Stimulated activated CD8-positive, alpha-beta memory T cell treated with anti-CD3 and anti-CD28 coated beads, Interleukin-4, amount 100 ng/mL, for 1 hour (primary cell): ENCODE measurements at places on chromosomes 2 and 18.

DNA sequence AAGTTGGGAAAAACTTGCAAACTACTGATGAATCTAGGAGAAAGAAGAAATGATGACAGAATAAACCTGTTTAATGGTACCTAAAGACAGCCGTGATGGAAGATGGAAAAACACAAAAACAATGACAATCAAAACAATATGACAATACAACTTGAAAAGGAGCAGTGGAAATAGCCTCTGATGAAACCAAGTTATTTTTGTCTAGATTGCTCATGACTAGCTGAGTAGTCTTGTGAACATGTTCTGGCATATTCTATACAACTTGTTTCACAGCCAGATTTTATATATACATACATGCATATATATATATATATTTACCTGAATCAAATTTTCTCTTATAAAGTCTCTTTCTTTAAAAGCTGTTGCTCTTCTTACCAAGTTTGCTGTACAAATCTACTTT is 439.1 kb downstream of the TGIF1 start:
- DNase-seq: no peak

DNA sequence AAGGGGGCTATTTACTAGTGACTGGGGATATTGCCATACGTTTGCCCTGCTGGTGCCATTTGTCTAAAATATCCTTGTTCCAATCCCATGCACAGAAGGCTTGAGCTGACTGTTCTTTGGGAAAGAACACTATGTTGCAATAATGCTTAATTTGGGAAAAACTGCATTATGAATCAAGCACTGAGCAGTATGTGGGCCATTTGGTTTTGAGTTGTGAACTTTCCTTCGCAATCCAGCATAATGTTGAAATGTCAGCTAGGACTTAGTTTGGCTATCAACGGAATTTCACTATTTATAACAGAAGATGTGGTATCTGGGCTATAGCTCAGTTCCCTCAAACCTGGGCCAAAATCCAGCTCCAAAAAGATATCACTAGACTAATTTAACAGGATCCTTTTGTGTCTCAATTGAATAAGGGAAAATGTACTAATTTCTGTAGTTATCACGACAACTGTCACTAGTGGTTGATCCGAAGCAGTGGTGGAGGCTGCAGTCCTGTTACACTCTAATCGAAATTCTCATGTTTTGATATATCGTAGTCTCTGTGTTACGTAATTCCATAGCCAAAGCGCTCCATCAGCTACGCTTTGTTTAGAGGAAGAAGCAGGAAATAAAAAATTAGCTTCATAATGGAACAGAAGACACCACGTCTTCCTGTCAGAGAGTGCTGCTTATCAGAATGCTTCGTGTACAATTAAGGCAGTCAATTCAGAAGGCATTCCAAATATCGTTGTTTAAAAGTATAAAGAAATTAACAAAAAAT is 686.8 kb upstream of the SALL3 start:
- no peak for DNase-seq

GRCh38 chr18:55607773-55608172 is 19.8 kb upstream of the TCF4 start:
- DNase-seq: no peak

DNA sequence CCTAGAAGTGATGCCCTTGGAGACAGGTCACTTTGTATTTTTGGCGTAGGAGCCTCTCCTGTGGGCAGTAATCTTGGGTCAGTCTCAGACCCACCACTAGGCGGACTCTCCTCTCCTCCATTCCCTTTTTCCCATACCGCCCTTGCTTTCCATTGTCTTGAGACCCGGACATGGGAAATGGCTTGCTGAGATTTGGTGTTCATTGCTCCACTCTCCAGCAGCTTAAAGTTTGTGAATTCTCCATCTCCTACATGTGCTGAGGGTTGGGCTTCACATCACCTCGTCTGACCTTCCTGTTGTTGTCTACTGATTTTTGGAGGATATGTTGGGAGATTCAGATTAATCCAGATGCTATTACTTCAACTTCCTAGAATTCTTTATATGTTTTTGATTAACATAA is 159.2 kb upstream of the RAB12 start:
- DNase-seq: no peak

GRCh38 chr2:17362956-17363355 is 155.3 kb downstream of the RAD51AP2 start:
- DNase-seq: no peak

- DNase-seq: no peak
These were observed 39.4 kb downstream of the SH2D6 start for GRCh38 chr2:85457877-85458316.

DNA sequence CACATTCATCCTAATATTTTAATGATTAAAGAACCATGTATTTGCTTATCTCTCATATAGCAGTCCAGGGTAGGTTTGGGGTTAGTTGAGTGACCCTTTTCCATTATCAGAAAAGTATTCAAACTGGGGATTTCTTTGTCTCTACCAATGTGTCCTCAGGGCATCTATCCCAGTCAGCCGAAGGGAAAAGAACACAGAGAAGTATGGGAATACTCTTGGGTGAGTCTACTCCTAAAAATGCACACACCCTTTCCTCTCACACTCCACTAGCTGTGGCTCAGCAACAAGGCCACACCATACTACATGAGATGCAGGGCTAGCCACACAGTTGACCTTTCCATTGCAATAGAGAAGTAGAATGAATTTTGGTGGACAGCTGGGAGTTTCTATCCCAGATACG is 114.3 kb downstream of the NXPH2 start:
- no peak for DNase-seq

DNA sequence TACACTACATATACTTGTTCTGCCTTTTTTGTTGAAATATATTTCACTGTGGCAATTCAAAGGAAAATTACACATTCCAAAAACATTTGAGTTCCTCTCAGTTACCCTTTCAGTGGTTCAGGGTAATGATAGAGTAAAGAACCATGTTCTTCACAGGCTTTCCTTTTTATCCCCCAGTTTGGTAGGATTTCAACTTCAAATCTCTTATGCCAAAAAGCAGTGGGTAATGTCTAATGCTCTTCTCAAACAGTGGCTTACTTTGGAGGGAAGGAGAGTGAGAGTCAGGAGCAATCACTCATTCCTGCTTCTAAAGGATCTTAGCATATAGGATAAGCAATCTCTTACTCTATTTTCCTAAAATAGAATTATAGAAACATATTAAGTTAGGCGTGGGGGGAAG is 290.6 kb downstream of the ZEB2 start:
- no peak for DNase-seq

DNA sequence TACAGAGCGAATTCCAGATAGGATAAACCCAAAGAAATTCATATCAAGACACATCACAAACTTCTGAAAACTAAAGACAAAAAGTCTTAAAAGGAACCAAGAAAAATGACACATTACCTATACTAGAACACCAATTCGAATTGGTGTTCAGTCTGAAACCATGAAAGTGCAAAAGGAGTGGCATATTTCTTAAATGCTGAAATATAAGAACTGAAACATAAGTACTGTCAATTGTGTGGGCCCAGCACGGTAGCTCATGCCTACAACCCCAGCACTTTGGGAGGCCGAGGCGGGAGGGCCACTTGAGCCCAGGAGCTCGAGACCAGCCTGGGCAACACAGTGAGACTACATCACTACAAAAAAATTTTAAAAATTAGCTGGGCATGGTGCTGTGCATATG is 43.4 kb downstream of the TMEM131 start:
- DNase-seq: no peak

- no peak for DNase-seq
These were observed 177.8 kb downstream of the PRPF40A start for GRCh38 chr2:152539424-152539823.

DNA sequence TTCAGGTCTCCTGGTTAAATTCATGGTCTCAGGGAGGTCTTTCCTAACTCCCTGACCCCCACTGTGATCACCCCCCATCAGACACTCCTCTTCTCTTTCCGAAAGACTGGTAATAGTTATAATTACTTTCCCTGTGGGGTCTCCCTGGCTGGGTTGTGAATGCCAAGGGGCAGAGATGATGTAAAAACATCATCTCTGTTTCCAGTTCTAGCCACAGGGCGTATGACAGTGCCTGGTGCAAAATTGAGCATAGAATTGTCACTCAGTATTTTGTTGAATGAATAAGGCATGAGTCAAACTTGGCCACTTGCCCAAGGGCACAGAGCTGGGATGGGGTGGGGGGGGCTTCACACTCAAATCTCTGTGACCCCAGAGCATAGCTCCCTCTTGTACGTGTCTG is 65.2 kb downstream of the LTBP1 start:
- no peak for DNase-seq

DNA sequence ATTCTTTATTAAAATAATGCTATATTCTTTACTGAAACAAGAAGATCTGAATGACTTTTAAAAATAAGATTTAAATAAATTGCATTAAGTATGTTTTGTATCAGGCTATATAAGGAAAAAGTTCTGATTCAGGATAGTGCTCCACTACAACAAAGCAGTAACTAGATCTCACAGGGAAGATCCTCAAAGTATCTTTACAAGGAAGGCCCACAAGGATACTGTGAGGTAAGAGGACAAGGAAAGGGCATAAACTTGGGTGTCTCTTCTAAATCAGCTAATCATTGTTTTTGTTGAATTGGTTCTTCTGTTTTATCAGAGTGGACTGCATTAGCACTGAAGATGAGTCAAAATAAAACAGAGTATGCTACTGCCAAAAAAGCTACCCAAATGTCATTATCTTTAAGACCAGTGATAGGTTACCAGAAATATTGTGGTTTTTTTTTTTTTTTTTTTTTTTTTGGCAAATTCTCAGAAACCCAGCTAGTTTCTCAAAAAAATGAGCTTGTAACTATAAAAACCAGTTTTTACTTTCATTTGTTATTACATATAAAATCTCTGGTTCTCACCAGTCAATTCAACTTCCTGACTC is 160.9 kb downstream of the BAZ2B start:
- no peak for DNase-seq

DNA sequence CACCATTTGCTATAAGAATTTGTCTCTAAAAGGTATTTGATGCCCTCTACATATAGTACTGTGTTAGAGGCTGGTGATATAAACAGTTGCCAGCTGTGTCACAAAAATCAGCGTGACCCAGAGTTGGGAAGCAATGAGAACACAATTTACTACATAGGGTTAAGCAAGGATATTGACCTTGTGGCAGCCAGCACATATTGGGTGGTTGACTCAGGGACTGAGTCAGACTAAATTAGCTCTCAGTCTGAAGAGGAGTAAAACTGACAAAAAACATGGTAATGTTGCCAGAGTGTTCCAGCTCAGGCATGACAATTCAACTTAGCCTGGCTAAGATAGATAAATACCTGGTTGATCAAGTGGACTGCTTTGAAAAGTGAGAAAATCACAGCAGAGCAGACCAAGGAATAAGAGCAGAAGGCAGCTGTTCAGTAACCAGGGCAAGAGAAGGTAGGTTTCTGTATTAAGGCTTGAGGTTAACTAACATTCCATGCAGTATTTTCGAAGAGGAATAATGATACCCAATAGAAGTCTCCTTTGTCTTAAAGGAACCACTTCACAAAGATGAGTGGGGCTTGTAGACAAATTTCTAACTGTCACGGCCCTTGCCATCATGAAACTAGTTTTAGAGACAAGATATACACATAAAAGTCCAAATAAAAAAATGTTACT is 108.2 kb upstream of the ERBB4 start:
- no peak for DNase-seq

GRCh38 chr2:187390891-187391290 is 57.2 kb downstream of the CALCRL start:
- no peak for DNase-seq

DNA sequence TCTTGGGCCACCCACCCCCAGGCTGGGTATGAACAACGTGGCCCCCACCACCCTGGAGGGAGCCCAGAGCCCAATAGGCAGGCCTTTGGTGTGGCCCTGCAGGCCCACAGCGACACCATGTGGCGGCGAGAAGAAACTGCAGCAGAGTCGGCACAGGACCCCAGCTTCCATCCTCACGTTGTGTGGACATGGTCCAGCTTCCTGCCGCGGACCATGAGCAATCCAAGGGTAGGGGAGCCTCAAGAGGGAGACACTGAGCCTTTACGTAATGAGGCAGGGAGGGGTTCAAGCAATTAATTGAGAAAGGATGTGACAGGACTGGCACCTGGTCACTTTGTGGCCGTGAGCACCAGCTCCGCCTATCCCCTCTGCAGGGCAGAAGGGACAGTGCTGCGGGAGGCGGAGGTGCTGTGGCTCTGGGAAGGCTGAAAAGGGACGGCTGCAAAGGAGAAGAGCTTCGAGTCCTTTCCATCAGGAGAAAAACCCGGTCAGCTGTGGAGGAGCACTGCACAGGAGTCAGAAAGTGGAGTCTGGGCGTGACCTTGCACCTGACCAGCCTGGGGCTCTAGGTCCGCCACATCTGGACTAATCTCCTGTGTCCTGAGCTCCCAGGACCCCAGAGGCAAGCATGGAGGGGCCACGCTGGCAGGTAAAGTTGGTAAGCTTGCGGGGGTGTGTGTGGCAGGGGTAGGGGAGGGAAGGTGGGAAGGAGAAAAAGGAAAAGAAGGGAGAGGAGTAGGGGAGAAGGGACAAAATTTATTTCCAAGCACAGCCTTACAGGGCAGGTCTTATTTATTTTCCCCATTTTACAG is 44.9 kb downstream of the TMEM37 start:
- DNase-seq: no peak

- no peak for DNase-seq
These were observed 46.2 kb downstream of the TFCP2L1 start for GRCh38 chr2:121238828-121239227.

DNA sequence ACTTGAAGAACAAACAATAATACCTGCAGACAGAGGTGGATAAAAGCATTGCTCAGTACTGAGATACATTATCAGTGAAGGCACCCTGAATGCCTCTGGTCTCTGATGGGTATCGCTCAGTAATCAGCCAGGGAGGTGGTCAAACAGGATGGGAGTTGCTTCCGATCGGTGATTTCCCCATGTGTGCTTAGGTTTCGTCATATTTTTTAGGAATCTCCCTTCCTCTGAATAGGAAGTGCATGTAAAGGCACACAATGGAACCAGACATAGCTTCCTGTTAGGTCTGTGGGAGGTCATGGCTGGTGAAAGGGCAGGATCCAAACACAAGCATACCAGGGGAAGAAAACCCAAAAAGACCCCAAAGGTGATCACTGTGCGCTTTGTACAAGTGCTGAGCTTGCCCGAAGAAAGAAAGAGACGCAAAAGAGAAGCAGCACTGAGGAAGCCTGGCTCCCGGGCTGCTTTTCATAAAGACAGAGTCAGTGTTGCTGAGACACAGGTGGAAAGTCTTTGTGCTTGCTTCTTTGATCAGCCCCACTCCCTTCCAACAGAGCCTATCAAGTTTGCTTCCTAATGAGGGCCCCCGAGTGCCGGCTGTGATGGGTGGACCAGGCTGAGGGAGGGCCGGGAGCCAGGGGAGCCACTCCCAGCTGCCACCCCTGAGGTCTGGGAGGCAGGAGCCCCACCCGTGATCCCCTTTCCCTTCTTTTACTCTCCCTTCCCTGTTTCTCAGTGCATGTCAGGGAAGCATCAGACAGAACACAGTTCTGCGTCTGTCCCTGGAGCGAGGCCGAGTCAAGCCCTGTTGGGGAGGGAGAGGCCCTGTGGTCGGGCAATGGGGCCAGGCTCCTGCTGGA is 138.2 kb downstream of the SH3RF3 start:
- no peak for DNase-seq
